ENCODE measurements at places on chromosomes 1 and 21. TPM values are rescaled to one million over a fixed set of nuclear protein-coding genes. Genes with fewer than 3 reads are reported as not detected.

- DNase-seq = peak; percentile 41
Measured at GRCh38 chr1:211541720-211542477, 37.1 kb downstream of the SLC30A1 start.

DNA sequence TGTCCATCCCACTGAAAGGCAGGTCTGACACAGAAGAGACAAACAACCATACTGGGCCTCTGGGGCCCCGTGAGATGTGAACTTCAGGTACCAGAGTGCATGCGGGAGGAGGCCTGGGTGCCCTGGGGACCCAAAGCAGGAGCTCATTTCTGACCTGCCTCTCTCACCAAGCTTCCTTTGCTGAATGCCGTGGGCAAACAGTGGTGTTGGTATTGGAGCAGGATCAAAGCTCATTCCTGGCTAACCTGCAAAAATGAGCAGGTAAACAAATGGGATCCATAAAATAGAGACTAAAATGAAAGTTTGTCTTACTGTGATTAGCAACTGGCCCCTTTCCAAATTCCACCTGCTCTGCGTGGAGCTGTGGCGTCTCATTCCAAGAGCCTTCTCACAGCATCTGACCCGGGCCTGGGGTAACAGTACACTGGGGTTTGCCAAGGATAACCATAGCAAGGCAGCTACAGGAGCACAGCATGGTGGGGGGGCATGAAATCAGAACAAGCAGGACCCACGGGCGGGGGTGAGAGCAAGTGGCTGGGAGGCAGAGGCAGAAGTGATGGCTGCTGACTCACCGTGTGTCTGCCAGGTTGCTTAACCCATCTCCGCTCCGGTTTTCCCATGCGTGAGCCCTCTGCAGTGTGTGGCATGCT lies 103.6 kb downstream of the KIF26B start:
- DNase-seq = peak; percentile 78

DNA sequence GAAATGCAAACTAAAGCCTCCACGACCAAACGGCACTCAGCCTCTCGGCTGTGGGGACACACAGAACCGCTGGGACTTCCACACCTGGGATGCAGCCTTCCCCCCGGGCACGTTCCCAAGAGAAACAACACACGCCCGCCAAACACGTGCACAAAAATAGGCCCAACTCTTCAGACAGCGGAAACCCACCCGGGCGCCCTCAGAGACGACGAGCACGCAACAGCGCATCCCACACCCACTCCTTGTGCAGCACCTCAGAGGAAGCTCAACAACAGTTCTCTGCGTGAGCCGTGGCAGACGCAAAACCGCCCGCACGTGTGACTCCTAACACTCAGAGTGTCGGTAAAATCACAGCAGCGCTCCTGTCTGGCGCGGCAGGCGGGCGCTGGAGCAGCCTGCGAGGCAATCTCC lies 5.3 kb downstream of the C1orf159 start:
- DNase-seq = no peak

GRCh38 chr1:243315455-243315854 lies 59.6 kb downstream of the SDCCAG8 start:
- DNase-seq = no peak

DNA sequence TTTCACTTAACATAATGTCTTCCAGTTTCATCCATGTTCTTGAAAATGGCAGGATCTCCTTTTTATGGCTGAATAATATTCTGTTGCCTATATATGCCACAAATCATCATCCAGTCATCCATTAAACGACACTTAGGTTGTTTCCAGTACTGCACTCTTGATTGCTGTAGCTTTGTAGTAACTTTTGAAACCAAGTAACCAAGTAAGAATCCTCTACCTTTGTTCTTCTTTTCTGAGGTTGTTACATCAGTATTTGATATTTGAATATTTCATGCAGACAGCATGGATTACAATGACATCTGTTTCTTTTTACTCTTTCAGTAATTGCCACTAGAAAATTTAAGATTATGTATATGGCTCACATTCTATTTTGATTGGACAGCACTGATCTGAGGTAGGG lies 22.1 kb upstream of the PRDM2 start:
- DNase-seq = no peak

DNA sequence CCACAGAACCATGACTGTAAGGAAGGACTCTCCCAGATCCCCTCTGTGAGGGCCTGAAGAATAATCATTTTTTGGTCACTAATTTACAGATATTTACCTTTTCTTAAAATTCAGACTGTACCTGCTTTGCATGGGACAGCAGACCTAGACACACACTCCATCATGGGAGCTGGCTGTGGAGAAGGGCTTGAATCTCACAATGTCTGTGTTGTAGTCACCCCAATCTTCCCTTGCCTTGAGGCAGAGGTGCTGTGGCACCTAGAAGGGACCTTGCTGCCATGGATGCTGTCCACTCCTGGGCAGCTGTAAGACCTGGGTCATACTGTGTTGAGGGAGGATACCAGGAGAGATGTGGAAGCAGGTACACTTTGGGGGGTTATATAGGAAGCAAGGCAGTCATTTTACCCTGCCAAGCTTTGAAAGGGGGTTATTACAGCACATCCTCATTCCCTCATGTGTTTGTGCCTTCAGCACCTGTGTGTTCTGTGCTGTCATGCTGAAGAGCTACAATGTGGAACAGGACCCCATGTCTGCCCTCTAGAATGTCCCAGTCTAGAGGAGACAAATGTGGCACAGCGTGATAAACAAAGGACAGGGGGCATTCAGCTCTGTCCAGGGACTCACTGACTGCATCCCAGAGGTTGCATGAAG lies 27.1 kb downstream of the TRAF5 start:
- DNase-seq = no peak

DNA sequence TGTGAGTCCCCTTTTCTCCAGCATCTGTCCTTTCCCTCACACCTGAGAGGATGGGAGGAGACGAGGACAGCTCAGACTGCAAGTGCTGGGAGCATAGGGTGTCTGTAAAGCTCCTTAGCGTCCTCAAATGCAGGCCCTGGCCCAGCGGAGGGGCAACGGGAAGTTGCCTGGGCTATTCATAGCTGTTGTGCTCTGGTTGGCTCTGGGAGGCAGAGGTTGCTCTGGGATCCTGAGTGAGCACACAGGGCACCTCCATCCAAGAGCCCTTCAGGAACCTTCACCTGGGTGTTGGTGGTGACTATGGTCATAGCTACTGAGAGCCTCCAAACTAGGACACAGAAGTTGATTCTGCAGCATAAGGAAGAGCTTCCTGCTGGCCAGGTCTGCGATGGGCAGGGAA lies 2.6 kb downstream of the PADI1 start:
- DNase-seq = no peak

DNA sequence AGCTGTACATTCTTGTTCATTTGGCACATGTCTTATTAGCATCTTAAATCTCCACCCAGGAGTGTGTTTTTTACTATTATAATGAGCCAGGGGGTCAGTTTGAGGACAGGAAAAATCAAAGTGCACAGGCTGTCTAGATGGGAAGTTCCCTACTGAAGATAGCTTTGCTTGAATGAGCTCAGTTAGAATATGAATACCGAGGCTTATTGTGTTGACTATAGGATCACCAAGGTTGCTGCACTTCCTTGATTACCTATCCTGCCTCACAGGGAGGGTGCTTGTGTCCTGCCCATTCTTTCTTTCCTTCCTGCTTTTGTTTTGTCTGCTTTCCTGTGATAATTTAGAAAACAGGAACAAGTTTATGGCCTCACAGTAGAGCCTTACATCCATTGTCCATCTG lies 16.3 kb downstream of the PHGDH start:
- DNase-seq = no peak

GRCh38 chr1:2046174-2046917 lies 3.9 kb upstream of the PRKCZ start:
- DNase-seq = peak; percentile 39

- DNase-seq = no peak
Measured at GRCh38 chr21:46048926-46049889, 48.7 kb upstream of the COL6A2 start.

DNA sequence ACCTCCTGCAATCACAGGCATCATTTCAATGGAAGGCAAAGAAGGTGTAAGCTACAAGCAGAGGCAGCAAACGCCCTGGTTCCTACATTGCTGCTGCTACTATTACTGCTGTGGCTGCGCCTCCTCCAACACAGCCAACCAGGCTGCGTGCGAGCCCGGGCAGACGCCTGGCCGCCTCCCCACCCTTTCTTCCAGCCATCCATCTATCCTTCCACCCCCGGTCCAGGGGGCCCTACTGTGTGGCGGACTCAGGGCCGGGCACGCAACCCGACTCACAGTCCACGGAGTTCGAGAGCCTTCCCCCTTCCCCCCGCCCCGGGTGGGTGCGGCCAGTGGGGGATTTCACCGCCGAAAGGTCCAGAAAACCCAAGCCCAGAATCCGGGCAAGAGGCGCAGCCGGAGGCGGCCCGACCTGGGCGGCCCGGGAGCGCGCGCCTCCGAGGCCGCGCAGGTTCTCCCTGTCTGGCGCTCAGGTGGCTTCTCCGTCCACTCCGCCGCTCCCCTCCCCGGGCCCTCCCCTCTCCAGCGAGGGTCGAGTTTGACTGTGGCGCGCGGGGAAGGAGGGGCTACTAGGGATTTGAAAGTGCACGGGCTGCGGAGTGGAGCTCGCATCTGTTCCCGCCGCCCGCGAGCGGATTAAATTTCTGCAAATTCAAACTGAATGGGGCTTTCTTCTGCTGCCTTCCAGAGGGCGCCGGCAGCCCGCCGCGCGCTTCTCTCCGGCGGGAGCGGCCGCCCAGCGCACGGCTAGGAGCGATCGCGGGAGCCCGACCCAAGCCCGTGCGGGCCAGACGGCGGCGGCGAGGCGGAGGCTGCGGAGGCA lies at the start of gene HUNK:
Gene HUNK (plus strand): TSS at position 569 of the 823 bp plus-strand sequence. CDS start 655 bp downstream, outside the sequence.
- DNase-seq = peak; percentile 83

The CRNN gene
- not detected for total RNA-seq

GRCh38 chr1:166695115-166695514 lies 144.2 kb upstream of the POGK start:
- DNase-seq = no peak

- peak; percentile 19 for DNase-seq
Measured at GRCh38 chr1:19384113-19384512, 72.0 kb downstream of the SLC66A1 start.

The GNAT2 gene
- total RNA-seq = not detected

The RGS1 gene
- total RNA-seq = not detected

GRCh38 chr1:221939607-221940006 lies 197.7 kb upstream of the DUSP10 start:
- no peak for DNase-seq

- peak; percentile 55 for DNase-seq
Measured at GRCh38 chr1:25922056-25922970, 16.1 kb upstream of the STMN1 start.

The FAM177B gene
- 1.4 TPM for total RNA-seq

DNA sequence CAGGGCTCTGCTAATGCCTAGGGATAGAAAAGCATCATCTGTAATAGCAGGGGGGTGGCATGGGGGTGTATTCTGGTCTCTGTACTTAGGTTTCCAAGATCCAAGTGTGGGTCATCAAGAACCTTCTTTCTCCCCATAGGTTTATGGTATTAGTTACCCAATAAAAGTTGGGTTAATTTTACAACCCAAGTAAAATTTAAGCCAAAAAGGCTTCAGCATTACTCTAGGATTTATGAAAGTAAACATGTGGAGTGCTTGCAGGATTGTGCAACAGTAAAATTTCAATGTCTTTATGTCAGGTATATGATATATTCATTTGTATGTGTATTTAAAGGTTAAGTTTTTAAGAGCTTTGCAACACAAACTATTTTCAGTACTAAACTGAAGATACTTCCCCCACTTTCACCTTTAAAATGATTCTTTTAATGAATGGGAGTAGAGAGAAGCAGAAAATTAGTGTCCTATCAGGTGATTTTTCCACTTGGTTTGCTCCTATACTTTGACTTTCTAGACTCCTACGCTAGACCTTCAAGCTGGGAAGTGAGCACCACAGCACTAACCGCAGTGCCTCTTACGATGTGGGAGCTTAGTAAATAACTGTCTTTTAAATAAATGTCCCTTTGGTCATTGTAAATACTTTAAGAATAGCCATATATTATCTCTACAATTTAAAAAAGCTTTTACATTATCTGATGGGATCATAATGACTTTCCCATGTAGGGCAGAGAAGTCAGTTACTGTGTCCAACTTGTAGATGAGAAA lies 67.8 kb upstream of the UBE2U start:
- no peak for DNase-seq

GRCh38 chr1:197928849-197929336 lies 11.7 kb downstream of the LHX9 start:
- DNase-seq = no peak

The MASP2 gene
- total RNA-seq = not detected

DNA sequence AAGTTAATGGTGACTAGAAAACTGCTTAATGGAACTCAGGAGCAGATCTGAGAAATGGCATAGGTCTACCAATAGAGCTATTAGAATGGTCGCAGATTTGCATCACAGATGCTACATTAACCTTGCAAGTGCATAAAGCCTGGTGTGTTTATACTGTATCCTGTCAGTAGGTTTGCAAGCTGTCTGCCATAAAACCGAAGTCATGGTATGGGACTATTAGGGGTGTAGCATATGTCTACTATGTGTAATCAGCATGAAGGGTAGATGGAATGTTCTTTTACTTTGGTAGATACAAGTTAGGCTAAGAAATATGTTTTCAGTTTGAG lies 574.2 kb upstream of the ADGRL2 start:
- DNase-seq = no peak

The IFI44 gene
- total RNA-seq = 19.4 TPM

DNA sequence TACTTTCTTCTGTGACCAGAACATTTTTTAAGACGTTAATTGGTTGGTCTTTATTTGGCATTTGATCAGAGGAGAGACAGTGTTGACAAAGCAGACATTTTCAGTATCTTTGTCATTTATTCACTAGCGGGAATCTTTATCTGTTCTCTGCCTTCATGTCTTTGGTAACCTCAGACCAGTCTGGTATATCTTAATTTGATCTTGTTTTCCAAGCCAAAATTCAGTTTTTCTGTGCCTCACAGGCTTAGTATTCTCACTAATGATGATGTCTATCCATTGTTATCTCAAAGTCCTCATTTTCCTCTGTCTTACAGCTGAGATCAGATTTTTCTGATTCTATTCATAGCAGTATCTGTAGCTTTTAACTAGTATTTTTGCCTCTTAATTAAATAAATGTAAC lies 158.7 kb downstream of the GPR52 start:
- no peak for DNase-seq

- no peak for DNase-seq
Measured at GRCh38 chr1:195740862-195741261, 867.4 kb downstream of the KCNT2 start.

The NEK2 gene
- 39.9 TPM for total RNA-seq

GRCh38 chr21:22791986-22792560 lies 1793.9 kb downstream of the NCAM2 start:
- DNase-seq = peak; percentile 16

The KRTAP10-11 gene
- total RNA-seq = not detected

The ROR1 gene
- 0.41 TPM for total RNA-seq

Measured in Caki2 (cell line).